Osteoblast (primary cell): ENCODE measurements at places on chromosomes 6 and 20. TPM values are rescaled to one million over a fixed set of nuclear protein-coding genes. Genes with fewer than 3 reads are reported as not detected.

- H3K4me1 ChIP-seq = no peaks in the 10 kb centered on the region
- no peak overlapping the region for H3K4me3 ChIP-seq
- no peak for DNase-seq
These were observed 38.5 kb downstream of the KCNQ2 start for GRCh38 chr20:63433756-63434531.

PRPH2 gene
- 3.3 and 3.8 TPM in 2 replicates for total RNA-seq

FOXF2 gene
- 1.1 and 2.1 TPM in 2 replicates for total RNA-seq

DNA sequence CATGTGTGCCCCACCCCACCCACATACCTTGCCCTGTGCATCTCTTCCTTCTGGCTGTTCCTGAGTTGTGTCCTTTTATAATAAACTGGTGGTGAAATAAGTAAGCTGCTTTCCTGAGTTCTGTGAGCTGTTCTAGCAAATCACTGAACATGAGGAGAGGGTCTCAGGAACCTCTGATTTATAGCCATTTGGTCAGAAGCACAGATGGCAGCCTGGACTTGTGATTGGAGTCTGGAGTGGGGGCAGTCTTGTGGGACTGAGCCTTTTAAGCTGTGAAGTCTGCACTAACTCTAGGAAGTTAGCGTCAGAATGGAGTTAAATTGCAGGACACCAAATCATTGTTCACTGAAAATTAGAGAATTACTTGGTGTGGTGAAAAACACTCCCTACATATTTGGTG is 245.4 kb downstream of the LRFN2 start:
- no peaks in the 10 kb centered on the region for H3K27me3 ChIP-seq
- no peak overlapping the region for H3K27ac ChIP-seq
- H3K36me3 ChIP-seq = no peaks in the 10 kb centered on the region
- no peak for DNase-seq
- H3K4me1 ChIP-seq = no peaks in the 10 kb centered on the region
- no peak overlapping the region for H3K4me3 ChIP-seq

- H3K4me1 ChIP-seq = peaks cover 37% of the 10 kb centered on the region
- H3K27me3 ChIP-seq = no peaks in the 10 kb centered on the region
- peak overlapping the region; percentile 38 for H3K27ac ChIP-seq
- DNase-seq = peak; percentile 48
- H3K36me3 ChIP-seq = no peaks in the 10 kb centered on the region
These were observed 29.9 kb upstream of the PREP start for GRCh38 chr6:105432797-105433196.

BCAS1 gene
- under 0.01 TPM in 1 of 2 replicates, not detected in the other for total RNA-seq

- H3K4me3 ChIP-seq = no peak overlapping the region
- H3K27ac ChIP-seq = no peak overlapping the region
- no peaks in the 10 kb centered on the region for H3K36me3 ChIP-seq
- no peak for DNase-seq
These were observed 192.0 kb downstream of the GRIK2 start for GRCh38 chr6:101585501-101585900.

GRCh38 chr6:33746036-33746600 is 587 bp downstream of the IP6K3 start:
- no peaks in the 10 kb centered on the region for H3K36me3 ChIP-seq
- no peak overlapping the region for H3K4me3 ChIP-seq
- H3K27me3 ChIP-seq = peaks cover 6% of the 10 kb centered on the region
- H3K27ac ChIP-seq = no peak overlapping the region
- H3K4me1 ChIP-seq = peaks cover 16% of the 10 kb centered on the region

GRCh38 chr20:8144282-8145245 is 12.5 kb downstream of the PLCB1 start:
- H3K27ac ChIP-seq = peak overlapping the region; percentile 29
- no peak for DNase-seq
- H3K4me1 ChIP-seq = peaks cover 21% of the 10 kb centered on the region

DNA sequence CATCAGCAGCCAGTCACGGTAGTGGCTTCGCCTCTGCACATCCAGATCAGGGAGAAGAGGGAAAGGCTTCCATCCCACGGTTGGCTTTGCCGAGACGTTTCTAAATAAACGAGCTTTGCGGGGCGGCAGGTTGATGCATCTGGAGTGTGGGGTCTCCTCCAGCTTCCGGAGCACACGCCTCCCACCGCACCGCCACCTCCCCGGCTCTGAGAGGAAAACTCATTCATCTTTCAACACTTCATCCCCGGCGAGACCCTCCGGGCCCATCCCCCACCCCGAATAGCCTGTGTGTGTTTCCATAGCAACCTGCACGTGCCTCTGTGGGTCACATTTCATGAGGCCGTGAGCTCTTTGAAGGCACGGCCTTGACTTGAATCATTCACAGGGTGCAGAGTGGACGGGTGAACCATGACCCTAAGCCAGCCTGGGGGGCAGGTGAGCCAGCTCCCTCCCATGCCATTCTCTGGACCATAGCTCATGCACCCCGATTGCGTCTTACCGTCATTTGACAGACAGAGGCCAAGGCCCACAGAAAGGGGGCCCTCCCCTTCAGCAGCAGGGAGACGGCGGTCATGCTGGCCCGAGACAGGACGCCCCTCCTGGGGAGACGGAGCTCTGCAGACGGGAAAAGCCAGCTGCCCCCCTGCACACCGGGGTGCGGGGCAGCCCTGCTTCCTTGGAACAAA is 16.2 kb upstream of the CHRNA4 start:
- H3K4me1 ChIP-seq = no peaks in the 10 kb centered on the region
- no peak overlapping the region for H3K27ac ChIP-seq
- peaks cover 4% of the 10 kb centered on the region for H3K27me3 ChIP-seq
- no peaks in the 10 kb centered on the region for H3K36me3 ChIP-seq

DNA sequence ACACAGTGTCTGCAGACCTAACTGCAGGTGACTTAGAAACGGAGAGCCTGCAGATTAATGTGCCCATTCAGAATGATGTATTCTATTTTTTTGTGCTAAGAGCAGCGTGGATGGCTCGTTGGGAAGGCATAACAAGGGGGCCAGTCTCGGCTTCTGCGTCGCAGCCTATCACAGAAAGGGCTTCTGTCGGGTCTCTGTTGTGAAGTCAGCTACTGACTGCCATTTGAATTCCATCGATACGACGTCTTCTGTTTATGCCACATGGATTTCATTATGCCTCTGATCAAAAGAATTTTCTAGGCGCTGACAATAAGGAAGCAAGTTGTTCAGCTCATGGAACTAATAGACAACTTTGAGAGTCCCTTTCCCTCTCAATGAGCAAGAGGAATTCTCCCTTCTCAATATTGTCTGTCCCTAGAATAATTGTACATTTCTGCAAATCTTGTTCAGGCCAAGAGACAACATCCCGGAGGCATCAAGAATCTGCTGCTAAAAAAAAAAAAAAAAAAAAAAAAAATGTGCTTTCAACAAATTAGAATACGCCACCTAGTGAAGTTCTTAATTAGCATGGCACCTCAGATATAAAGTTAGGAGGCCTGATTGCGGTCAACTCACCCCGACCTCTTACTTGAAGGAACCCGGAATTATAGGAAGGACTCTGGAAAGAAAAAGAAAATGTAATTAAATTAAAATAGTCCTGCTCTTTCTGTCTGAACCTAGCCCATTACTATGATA is 223.9 kb downstream of the TSHZ2 start:
- no peaks in the 10 kb centered on the region for H3K27me3 ChIP-seq
- H3K4me1 ChIP-seq = no peaks in the 10 kb centered on the region
- H3K27ac ChIP-seq = no peak overlapping the region

- H3K27me3 ChIP-seq = peaks cover 14% of the 10 kb centered on the region
- H3K27ac ChIP-seq = no peak overlapping the region
- no peak overlapping the region for H3K4me3 ChIP-seq
These were observed 30.9 kb upstream of the CD83 start for GRCh38 chr6:14086701-14087100.

DNA sequence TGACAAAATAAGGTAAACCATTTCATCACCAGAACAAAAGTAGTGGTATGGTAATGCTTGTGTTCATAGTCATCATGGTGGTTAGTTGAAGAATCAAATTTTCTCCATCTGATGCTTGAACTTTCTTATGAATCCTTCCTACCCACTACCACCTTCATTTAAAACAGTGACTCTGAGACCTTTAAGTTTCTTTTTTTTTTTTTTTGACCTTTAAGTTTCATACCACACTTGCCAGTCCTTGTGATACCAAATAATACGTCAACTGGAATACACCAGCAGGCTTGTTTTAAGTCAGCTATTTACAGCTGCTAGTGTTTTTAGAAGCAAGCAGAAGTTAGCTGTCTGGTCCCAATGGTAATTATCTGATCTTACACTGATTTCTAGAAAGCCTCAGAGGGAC is 413.4 kb upstream of the SOX4 start:
- H3K27ac ChIP-seq = no peak overlapping the region
- DNase-seq = no peak
- H3K4me3 ChIP-seq = no peak overlapping the region
- H3K36me3 ChIP-seq = no peaks in the 10 kb centered on the region

DNA sequence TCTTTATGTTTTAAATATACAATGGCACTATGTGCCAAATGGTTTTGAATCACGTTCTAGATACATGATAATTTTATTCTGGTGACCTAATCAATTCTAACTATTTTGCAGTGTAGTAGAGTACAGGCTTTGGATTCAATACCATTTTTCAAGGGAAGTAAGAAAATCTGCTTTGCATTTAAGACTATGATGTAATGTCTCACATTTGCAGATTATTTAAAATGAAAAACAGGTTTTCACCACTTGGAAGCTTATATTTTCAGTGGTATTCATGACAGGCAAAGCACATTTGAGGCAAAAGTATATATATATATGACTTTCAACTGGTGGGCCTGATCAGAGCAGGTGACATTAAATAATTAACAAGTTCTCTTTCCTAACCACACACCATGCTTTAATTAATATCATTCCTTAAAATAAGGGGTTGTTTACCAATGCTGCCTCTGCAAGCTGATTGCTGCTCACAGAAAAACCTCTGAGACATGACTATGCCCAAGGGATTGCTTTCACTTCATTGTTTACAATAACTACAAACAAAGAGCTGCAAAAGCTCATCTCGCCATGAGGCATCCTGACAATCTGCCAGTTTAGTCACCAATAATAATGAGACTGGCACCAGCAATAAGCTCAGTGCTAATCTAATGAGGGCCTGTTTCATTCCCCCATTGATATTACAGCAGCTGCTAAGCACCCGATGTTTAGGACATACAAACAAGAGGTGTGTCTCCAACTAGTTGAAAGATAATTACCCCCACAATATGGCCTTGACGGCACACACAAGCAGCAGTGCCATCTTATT is 1176.0 kb upstream of the GJE1 start:
- DNase-seq = no peak
- H3K27ac ChIP-seq = no peak overlapping the region
- H3K4me1 ChIP-seq = peaks cover 5% of the 10 kb centered on the region
- H3K27me3 ChIP-seq = no peaks in the 10 kb centered on the region
- H3K36me3 ChIP-seq = no peaks in the 10 kb centered on the region
- H3K4me3 ChIP-seq = no peak overlapping the region

- no peaks in the 10 kb centered on the region for H3K36me3 ChIP-seq
- no peaks in the 10 kb centered on the region for H3K27me3 ChIP-seq
- no peak overlapping the region for H3K27ac ChIP-seq
- peak overlapping the region; percentile 95 for H3K4me3 ChIP-seq
These were observed 2.5 kb downstream of the PMEPA1 start for GRCh38 chr20:57707320-57707719.

GRCh38 chr6:139324301-139324555 is 32.4 kb upstream of the TXLNB start:
- peak overlapping the region; percentile 26 for H3K27ac ChIP-seq
- no peaks in the 10 kb centered on the region for H3K36me3 ChIP-seq
- H3K4me1 ChIP-seq = no peaks in the 10 kb centered on the region
- no peak overlapping the region for H3K4me3 ChIP-seq
- H3K27me3 ChIP-seq = no peaks in the 10 kb centered on the region

HLA-DQB2 gene
- total RNA-seq = not detected in 2 replicates

VGLL2 gene
- total RNA-seq = not detected in 2 replicates

- H3K27ac ChIP-seq = no peak overlapping the region
- H3K27me3 ChIP-seq = no peaks in the 10 kb centered on the region
- H3K36me3 ChIP-seq = no peaks in the 10 kb centered on the region
- H3K4me1 ChIP-seq = no peaks in the 10 kb centered on the region
- no peak overlapping the region for H3K4me3 ChIP-seq
- DNase-seq = no peak
These were observed 89.4 kb downstream of the RTN4IP1 start for GRCh38 chr6:106539936-106540335.

- no peak overlapping the region for H3K4me3 ChIP-seq
- H3K4me1 ChIP-seq = no peaks in the 10 kb centered on the region
- no peaks in the 10 kb centered on the region for H3K36me3 ChIP-seq
- H3K27me3 ChIP-seq = no peaks in the 10 kb centered on the region
These were observed 90.5 kb upstream of the FERMT1 start for GRCh38 chr20:6213311-6213710.

DNA sequence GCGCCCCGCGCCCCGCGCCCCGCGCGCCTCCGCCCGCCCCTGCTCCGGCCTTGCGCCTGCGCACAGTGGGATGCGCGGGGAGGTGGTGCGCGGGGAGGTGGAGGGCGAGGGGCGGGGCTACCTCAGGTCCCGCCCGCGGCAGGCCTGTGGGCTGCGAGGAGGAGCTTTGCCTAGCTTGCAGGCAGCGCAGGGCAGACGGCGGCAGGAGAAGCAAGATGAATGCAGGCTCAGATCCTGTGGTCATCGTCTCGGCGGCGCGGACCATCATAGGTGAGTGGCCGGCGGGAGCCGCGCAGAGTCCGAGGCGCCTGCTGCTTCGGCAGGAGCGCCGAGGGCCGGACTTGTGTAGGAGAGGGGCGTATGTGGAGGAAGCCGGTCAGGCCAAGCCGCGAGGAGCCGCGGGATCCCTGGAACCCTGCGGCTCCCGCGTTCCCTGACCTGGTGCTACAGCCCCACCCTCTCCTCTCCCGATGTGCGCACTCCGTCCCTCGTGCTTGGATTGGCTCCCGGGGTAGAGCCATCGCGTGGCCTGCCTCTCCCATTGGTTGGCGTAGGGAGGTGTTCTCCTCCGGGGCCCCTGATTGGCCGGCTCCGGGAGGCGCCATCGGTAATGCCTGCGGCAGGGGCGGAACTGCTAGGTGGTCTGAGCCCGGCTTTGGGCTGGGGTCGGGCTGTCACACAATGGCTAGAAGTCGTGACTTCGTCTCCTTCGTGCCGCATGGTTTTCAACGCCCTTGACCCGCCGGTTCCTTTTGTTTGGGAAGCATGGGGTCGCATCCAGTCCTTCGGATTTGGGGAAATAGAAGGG is at the start of gene ACAT2:
ACAT2 (plus strand) TSS at position 173 of the 808 bp plus-strand sequence; CDS start at position 216, 43 bp downstream.
- H3K4me1 ChIP-seq = peaks cover 35% of the 10 kb centered on the region
- peak within 1 kb of the TSS; percentile 88 for H3K27ac ChIP-seq
- H3K4me3 ChIP-seq = peak within 1 kb of the TSS; percentile 92
- no peaks in the 10 kb centered on the region for H3K27me3 ChIP-seq
- peaks cover 26% of the 10 kb centered on the region for H3K36me3 ChIP-seq

ZNF831 gene
- not detected in 2 replicates for total RNA-seq

DNA sequence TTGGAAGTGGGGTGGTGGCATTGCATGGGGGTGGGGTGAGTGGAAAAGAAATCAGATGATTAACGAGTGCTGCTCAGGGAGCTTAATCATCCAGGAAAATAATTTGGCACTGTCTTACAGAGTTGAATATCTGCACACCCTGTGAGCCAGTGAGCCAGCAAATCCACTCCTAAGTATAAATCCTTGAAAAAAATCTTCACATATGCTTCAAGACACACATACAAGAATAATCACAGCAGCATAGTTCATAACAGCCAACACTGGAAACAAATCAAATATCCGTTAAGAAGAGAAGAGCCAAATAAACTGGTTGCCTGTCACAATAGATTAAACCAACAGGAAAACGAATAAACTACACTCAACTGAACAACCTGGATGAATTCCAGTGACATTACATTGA is 62.8 kb downstream of the SAMD3 start:
- H3K27ac ChIP-seq = no peak overlapping the region
- DNase-seq = no peak
